Anterior cingulate cortex (tissue), 58 donors: ENCODE measurements at places on chromosomes 5 and 9.

DNA sequence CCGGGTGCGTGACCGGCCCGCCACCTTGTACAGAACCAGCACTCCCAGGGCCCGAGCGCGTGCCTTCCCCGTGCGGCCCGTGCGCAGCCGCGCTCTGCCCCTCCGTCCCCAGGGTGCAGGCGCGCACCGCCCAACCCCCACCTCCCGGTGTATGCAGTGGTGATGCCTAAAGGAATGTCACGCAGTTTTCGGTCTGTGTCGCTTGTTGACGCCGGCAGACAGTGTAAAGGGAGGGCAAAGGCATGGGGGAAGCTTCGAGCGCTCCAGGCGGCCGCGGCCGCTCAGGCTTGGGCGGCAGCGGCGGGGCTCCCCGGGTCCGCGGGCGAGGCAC, 1.3 kb downstream of the LRRC26 start:
- DNase-seq = no peak

DNA sequence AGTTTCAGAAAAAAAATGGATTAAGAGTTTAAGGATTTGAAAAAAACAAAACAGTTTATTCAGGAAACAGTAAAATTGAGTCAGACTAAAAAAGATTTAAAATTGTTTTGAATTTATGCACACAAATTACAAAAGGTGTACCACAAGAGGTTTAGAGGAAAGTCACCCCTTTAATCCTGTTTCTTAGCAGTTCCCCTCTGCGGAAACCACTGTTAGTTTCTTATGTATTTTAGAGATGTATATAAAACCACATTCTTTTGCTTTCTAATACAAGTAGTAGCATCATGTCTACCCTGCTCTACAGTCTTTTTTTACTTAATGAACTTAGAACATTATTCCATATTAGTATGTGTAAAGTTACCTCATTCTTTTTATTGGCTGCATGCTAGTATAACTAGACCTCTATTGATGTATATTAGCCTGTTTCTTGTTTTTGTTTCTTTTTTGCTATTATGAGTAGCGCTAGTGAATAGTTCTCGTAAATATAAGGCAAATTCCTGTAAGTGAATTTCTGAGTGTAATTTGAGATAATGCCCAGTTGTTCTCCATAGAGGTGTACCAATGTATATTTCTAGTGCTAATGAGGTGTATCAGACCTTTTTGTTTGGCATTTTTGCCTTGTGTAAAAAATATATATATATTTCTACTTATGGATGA, 20.0 kb downstream of the GPBP1 start:
- no peak for DNase-seq

GRCh38 chr9:98871558-98872065, 64.1 kb downstream of the GALNT12 start:
- no peak for DNase-seq

DNA sequence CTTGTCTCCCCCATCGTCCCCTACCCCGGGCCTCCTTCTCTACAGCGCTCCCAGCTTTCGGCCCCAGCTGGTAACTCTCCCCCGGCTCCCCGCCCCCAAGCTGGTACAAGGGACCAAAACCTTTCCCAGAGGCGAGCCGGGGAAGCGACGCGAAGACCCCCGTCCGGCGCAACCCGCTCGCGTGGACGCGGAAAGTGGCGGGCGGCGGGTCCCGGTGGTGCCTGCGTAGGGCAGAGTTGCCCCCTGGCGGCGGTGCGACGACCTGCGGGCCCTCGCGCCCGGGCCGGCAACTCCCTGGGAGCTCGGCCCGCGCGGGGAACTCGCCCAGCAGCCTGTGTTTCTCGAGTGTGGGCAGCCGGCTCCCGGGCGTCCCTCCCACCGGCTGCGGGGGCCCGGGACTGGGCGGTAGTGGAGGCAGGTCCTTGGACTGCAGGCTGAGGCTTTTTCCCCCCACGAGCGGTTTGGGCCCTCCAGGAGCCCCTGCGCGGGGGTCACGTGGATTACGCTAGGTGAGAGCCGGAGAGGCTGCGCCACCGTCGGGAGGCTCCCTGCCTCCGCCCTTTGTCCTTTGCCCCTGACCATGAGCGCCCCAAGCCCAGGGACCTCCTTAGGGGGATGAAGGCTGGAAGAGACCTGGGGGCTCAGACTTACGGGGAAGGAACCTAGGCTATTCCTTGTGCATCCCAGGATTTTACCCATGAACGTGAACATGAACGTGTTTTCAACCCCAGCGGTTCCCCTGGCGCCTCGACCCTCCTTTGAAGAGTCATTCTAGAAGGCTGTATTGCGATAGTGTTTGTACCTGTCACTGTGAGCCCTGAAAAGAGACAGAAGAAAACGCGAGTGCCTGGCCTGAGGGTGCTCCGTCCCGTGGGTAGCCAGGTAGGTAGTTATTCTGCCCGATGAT, 2.9 kb upstream of the FOXD1 start:
- DNase-seq = peak; percentile 19

GRCh38 chr5:78287833-78288232, 6.7 kb downstream of the AP3B1 start:
- DNase-seq = no peak

DNA sequence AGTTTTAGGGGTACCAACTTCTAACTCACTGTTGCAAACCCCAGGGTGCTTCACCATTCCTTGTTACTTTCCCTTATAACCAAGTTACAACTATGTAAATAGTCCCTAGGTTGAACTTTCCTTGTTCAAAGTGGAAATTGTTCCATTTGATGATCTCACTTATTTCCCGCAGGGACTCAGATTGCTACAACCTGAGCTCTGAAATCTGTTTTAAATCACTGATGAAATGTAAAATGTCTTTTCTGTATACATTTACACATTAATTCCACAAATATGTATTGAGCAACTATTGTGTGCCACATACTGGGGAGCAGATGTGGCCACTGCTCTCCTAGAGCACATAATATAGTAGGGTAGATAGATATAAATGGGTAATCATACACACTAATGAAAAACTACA, 69.1 kb upstream of the TARS1 start:
- no peak for DNase-seq

DNA sequence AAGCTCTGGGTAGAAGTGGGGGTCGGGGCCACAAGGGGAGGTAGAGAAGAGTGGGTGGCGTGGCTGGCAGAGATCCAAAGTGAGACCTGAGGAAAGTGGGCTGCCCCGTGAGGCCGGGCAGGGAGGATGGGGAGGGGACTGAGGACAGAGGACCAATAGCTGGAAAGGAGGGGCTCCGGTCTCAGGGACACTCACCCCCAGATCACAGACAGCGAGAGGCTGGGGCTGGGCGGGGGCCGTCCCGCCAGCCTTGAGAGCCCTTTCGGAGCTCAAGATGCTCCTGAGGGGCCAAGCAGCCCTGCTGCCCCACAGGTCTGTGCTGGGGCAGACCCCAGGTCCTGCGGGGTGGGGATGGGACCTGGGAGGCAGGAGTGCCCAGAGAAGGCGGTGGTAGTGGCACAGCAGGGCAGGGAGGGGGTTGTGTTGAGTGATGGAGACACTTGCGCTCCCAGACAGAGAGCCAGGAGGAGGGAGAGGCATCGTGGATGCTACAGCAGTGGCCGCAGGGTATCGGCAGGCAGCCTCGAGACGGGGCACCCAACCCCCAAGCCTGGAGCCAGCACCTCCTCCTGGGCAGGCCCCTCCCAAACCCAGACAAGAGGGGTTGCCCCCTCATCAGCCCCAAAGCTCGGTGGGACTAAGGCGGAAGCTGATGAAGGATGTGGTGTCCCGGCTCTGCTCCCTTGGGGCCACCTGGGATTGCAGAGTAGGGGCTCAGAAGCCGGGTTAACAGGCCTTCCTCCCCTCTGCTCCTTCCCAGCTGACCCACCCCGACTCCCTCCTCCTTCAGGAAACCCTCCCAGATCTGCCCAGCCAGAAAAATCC, 3.4 kb downstream of the SARDH start:
- DNase-seq = no peak

DNA sequence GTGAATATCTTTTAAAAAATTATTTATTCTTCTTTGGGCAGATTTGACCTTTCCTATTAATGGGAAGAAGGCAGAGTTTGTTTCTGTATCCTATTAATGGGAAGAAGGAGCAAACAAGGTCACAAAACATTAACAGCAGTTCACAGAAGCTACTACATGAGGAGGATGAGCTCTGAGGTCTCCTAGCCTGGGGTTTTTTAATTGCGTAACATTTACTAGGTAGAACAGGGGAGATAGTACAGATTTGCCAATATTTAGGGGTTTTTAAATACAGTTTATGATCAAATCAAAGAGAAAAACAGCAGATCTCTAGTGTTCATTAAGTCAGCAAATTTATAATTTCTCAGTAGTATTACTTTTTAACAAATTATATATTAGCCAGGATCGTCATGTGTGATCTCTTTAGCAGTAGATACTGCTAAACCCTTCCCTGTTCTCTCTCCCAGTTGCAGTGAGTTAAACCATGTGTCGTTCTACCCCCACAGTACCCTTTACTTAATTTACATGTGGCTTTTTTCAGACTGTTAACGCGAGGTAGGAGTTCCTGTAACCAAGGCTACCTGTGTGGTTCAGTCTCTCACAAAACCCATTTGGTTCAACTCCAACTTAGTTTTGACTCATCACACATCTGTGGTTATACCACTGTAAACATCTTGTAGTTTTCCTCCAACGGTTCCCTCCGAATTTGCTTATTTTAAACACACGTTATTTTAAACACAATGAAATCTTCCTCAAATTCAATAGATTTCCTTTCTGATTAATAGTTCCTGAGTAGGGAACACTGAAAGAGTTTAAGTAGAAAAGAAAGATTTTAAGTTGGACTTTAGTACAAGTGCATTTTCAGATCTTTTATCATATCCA, 13.3 kb downstream of the SLC25A46 start:
- no peak for DNase-seq

DNA sequence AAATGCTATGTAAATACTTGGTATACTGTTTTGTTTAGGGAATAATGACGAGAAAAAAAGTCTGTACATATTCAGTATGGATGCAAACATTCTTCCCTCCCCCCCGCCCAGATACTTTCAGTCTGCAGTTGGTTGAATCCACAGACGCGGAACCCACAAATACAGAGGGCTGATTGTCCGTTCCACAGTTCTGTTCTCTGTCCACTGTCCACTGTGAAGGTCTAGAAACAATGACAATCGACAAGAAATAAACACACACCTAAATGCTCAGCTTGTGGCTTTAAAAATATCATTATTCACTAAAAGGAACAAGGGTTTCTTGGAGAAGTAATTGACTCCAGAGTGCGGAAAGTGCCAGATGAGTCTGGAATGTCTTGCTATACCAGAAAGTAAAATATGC, 109.1 kb downstream of the TMEM161B start:
- DNase-seq = peak; percentile 0

- no peak for DNase-seq
Observed at GRCh38 chr5:83564069-83564749, 92.7 kb downstream of the VCAN start.

- peak; percentile 11 for DNase-seq
Observed at GRCh38 chr9:734831-735511, 106.5 kb upstream of the DMRT1 start.

DNA sequence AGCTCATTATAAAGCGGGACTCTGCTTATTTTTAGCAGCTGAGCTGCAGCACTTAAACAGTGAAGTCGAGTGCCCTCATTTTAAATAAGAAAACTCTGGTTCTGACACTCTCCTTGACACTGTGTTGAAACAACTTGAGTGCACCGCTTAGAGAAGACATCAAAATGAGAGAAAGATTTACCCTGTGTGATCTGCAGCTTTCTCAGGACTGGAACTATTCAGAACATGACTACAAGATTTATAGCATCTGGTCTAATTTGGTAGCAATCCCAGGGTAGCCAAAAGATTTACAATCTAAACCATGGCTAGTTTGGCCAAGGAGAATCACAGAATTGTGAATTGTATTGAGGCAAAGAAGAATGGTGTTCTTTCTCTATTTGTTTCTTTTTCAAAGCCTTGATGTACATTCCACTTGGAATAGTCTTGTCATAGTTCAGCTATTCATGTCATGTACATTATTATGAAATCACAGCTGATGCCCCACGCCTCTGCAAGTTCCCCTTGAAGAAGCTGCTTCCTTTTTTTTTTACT, 38.7 kb downstream of the PLEKHG4B start:
- no peak for DNase-seq

GRCh38 chr9:133629221-133630110, 6.7 kb upstream of the DBH start:
- no peak for DNase-seq

DNA sequence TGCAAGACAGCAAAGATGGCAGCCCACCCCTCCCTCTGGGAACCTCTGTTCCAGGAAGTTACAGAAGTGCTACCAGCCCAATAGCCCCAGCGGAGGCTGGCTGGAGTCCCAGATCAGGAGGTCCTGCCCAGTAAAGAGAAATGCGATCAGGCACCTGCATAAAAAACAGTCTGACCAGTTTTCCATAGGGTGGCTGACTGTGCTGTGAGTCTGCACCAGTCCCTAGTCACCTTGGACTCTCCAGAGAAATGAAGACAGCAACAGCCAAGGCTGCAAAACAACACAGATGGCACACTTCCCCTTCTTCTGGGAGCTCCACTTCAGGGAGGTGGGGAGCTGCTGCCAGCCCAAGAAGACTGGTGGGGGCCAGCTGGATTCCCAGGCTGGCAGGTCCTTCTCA, 265.5 kb upstream of the PCSK5 start:
- DNase-seq = peak; percentile 12

GRCh38 chr5:69502767-69503488, 10.3 kb downstream of the OCLN start:
- no peak for DNase-seq

DNA sequence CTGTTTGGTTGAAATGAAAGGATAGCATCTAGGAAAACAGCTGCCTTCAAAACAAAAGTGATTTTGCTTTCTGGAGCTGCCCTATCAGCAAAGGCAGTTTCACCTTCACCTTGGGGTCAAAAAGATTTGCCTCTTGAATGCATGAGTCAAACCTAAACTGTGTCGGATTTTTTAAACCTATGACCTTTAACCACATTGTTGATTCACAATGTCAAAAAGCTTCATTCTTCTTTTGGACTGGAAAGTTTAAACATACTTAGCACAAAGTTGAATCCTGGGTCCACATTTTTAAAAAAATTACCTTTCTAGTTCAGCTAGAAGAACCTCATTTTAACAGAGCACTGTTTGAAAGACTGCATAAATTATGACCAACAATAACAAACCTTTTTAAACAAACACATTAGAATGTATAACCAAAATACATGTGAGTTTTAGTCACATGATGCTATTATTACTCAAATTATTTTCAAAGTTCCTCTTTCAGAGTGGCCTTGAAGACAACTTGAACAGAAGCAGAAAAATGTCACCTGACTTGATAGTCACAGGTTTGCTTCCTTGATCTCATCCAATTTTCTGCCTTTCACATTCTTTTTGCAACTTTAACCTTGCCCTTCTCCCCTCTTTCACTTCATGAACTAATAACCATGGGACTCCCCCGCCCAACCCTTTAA, 109.7 kb upstream of the LHFPL2 start:
- DNase-seq = no peak

GRCh38 chr5:130104895-130105688, 200.8 kb downstream of the CHSY3 start:
- no peak for DNase-seq
